ENCODE measurements at places on chromosomes 7 and 10. TPM values are rescaled to one million over a fixed set of nuclear protein-coding genes. Genes with fewer than 3 reads are reported as not detected.

DNA sequence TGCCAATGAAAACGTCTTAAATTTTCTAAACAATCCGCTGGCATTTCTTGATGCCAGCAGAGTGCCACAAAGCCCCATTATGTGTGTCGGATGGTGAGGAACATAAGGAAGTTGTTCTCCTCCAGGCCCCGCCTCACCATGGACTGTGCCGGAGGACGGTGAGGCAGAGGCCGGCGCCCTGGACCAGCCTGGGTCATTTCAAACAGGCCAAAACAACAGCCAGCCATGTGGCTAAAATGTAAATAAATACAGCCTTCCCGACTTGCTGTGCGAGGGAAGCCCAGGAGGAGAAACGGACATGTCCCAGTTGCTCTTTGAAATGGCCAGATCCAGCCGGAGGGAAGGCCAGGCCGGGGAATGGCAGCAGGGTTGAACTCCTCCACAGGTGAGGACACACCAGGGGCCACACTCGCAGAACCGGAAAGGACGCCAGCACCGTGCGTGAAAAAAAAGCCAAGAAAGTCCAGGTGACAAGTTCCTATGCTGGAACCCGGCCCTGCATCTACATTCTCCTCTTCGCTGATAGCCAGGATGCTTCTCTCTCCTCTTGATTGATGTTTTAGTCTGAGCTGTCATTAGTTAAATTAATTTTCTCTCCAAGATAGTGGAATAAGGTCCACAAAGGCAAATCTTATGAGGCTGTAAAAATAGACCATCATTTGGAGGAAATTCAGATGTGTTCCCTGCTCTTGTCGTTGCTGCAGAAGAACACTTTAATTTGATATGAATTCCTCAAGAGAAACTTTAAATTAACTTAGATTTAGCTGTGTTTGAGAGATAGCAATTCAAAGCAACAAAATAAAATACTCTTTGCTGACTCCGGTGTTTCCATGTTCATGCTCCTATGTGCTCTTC is 64.6 kb downstream of the EBF3 start:
- no peaks in the 10 kb centered on the region for H3K36me3 ChIP-seq
- no peak overlapping the region for H3K4me3 ChIP-seq
- no peak for DNase-seq
- 0 out of 2 replicates have a peak, but pooled peaks cover 6% of the 10 kb centered on the region for H3K27me3 ChIP-seq
- H3K4me1 ChIP-seq: peaks cover 34% of the 10 kb centered on the region

DNA sequence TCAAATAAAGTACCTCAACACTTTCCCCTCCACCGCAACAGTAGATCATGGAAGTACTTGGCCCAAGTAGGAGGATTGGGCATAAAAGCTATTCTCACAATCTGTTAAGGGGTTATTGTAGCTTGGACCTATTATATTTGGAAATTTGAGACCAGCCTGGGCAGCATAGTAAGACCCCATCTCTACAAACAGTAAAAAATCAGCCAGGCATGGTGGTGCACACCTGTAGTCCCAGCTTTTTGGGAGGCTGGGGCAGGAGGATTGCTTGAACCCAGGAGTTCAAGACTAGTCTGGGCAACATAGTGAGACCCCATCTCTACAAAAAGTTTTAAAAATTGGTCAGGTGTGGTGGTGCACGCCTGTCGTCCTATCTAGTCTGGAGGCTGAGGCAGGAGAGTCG is 13.2 kb downstream of the PRKRIP1 start:
- H3K27me3 ChIP-seq: no peaks in the 10 kb centered on the region
- no peak overlapping the region for H3K4me3 ChIP-seq
- H3K27ac ChIP-seq: no peak overlapping the region
- no peaks in the 10 kb centered on the region for H3K4me1 ChIP-seq

DNA sequence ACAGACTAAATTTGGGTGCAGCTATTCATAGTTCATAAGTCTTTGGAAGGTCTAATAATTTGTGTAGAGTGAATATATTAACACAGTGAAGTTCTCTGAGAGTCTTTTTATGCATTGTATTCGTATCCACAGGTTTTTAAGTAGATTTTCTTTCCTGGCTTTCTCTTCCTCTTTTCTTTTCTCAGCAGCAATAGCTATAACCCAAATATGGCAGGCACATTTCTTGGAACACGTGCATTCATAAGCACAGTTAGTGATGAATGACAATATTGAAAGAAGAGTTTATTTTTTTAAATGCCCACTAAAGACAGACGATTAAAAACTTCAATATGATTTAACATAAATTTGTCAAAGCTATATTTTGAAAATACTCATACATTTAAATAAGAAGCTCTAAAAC is 220.5 kb upstream of the MBL2 start:
- H3K27me3 ChIP-seq: no peaks in the 10 kb centered on the region
- DNase-seq: no peak
- H3K27ac ChIP-seq: no peak overlapping the region
- no peaks in the 10 kb centered on the region for H3K4me1 ChIP-seq

DNA sequence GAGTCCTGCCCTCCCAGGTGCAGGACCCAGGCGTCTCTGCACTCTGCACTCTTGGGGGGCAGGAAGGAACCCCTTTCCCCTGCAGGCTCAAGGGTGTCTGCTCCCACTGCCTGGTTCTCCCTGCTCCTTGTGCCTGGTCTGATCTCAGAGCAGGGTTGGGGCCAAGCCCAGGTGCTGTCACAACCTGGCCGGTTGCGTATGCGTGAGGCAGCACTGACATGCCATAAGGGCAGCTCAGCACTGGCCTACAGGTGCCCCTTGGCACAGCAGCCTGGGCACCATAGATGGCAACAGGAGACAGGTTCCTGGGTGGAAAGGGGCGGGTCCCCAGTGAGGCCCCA is 33.2 kb downstream of the DKK1 start:
- H3K27ac ChIP-seq: no peak overlapping the region
- H3K27me3 ChIP-seq: no peaks in the 10 kb centered on the region
- no peaks in the 10 kb centered on the region for H3K36me3 ChIP-seq
- DNase-seq: no peak
- H3K4me3 ChIP-seq: no peak overlapping the region

The GBX1 gene
- total RNA-seq: 1.8 TPM

The PARD3 gene
- total RNA-seq: 51.4 TPM

DNA sequence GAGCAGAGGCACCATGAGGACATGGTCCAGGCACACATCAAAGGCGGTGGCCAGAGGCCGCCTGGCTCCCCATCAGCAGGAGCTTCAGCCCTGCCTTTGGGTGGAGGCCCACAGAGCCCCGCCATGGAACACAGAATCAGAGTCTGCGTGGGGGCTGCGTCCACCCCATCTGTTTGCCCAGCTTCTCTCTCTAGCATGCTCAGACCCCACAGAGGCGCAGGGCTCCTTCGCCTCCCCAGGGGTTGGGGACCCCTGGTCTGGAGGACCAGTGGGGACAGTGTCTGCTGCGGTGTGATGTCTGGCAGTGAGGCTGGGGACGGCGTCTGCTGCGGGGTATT is 321.9 kb downstream of the PTPRN2 start:
- H3K36me3 ChIP-seq: peaks cover 7% of the 10 kb centered on the region
- H3K4me3 ChIP-seq: no peak overlapping the region
- no peaks in the 10 kb centered on the region for H3K4me1 ChIP-seq
- DNase-seq: no peak
- H3K27me3 ChIP-seq: no peaks in the 10 kb centered on the region

DNA sequence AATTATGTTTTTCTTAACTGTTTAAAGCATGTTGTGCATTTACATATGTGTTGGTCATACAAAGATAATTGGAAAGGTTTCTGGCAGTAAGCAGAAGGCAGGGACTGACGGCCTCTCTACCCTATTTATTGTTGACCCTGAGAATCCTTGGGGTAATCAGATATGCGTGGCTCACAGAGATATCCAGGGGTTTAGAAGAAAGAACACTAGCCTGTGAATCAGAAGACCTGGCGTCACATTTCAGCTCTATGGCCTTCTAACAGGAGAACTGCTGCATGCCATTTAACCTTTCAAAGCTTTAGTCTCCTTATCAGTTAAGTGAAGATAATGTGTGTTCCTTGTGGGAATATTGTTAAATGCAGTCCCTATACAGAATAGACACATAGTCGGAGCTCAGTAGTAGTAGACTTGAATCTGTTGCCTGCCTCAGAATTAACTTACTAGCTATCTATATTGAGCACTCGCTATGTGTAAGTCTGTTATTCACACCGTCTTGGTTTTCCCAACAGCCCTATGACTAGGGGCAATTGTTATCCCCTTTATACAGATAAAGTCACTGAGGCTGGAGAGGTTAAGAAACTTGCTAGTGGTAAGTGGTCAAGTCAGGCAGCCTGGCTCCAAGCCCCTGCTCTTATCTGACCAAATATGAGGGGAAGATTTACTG is 129.6 kb upstream of the ANKRD1 start:
- no peak overlapping the region for H3K4me3 ChIP-seq
- no peaks in the 10 kb centered on the region for H3K27me3 ChIP-seq
- no peaks in the 10 kb centered on the region for H3K36me3 ChIP-seq
- DNase-seq: peak; percentile 22

DNA sequence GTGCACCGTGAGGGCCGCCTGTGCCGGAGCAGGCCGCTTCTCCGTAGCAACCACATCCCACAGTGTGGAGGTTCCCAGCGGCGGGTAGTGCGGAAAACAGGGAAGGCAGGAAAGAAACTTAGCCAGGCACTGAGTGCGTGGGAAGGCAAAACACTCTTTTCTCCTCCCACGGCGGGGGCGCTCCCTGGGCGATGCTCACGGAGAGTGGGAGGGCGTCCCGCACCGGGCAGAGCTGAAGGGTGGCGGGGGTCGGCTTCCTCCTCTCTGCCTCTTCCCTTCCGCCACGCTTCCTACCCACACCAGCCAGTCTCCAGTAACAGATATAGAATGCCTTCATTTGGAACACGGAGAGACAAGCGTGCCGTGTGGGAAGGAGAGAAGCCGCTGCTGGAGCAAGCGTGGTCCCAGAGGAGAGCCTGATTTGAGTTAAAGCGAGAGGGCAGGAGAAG is 252.5 kb downstream of the PAXIP1 start:
- no peak for DNase-seq
- H3K4me1 ChIP-seq: no peaks in the 10 kb centered on the region
- no peaks in the 10 kb centered on the region for H3K27me3 ChIP-seq
- H3K27ac ChIP-seq: no peak overlapping the region
- no peaks in the 10 kb centered on the region for H3K36me3 ChIP-seq
- H3K4me3 ChIP-seq: no peak overlapping the region

- no peaks in the 10 kb centered on the region for H3K27me3 ChIP-seq
- H3K27ac ChIP-seq: peak overlapping the region; percentile 61
- no peaks in the 10 kb centered on the region for H3K36me3 ChIP-seq
- H3K4me3 ChIP-seq: peak overlapping the region; percentile 15
- peaks cover 31% of the 10 kb centered on the region for H3K4me1 ChIP-seq
- no peak for DNase-seq
Measured at GRCh38 chr7:78489476-78490240, 691.1 kb downstream of the PHTF2 start.

DNA sequence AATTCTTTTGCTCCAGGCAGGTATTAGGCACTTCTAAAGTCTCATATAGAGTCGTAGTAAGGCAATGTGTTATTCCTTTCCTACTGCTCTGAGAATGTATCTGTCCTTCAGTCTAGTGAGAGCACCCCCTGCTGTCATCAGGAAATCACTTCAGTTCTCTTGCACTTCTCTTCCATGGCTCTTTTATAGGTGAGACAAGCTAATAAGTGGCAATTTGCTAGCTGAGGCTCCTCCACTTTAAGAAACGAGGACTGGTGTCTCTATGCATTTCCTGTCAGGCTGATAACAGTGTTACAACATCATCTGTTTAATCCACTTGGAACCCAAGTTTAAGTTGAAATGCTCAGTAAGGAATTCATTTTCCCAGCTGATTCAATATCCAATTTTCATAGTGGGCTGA is 350.6 kb downstream of the TFEC start:
- H3K4me3 ChIP-seq: no peak overlapping the region
- H3K27ac ChIP-seq: no peak overlapping the region
- peaks cover 11% of the 10 kb centered on the region for H3K4me1 ChIP-seq
- no peaks in the 10 kb centered on the region for H3K36me3 ChIP-seq
- DNase-seq: peak; percentile 82
- H3K27me3 ChIP-seq: no peaks in the 10 kb centered on the region

The WIPF3 gene
- total RNA-seq: 5.9 TPM

The ACSM6 gene
- not detected for total RNA-seq

DNA sequence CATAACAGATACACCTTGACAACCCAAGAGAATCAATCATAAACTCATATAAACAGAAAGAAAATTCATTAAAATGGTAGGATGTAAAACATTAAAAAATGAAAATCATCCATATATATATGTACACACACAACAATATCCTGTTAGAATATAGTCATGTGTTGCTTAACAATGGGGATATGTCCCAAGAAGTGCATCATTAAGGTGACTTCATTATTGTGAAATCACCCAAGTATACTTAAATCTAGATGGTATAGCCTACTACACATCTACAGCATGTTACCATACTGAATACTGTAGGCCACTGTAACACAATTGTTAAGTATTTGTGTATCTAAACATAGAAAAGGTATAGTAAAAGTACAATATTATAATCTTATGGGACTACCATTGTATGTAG is 115.8 kb upstream of the TMEM168 start:
- H3K27ac ChIP-seq: no peak overlapping the region
- DNase-seq: no peak
- H3K27me3 ChIP-seq: no peaks in the 10 kb centered on the region
- peaks cover 12% of the 10 kb centered on the region for H3K4me1 ChIP-seq

DNA sequence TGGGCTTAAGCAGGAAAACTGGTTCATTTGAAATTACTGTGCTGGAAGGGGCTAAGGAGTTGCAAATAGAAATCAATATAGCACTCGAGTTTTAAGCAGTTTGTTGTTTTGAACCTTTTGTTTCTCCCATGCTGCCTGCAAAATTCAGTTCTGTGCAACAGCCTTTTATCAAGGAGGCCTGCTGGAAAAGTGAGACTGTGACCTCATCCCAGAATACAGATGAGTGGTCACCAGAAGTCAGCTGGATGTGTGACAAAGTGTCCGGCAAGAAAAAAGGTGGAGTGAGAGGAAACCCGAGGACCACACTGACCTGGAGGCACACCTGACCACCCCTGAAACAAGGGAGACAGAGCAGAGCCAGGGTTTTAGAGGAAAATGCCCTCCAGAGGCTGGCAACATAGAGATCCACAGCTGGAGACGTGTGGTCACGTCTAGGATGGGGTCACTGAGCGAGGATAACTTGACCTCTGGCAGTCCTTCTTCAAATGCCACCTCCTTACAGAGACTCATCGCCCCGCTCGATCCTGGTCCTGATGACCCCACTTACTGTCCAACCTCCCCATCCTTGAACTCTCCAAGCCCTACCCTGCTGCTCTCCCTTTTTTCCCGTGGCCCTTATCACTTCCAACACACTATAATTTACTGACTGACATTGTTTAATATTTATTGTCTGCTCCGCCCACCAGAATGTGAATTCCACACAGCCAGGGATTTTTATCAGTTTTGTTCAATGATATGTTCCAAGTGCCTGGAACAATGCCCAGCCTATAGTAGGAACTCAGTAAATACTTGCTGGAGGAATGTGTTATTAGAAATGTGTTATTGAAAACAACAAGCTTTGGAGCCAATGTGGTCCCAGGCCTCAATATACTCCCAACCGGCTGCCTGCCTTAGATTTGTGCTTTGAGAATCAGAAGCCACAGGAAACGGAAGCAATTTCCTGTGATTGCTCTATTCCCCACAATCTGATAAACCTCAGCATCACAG is 243.8 kb downstream of the GLI3 start:
- no peaks in the 10 kb centered on the region for H3K4me1 ChIP-seq
- no peak for DNase-seq
- no peaks in the 10 kb centered on the region for H3K36me3 ChIP-seq
- H3K27me3 ChIP-seq: no peaks in the 10 kb centered on the region

The ANXA11 gene
- 38.9 TPM for total RNA-seq

- 0 out of 2 replicates have a peak, but pooled peaks cover 4% of the 10 kb centered on the region for H3K4me1 ChIP-seq
- no peaks in the 10 kb centered on the region for H3K27me3 ChIP-seq
- H3K27ac ChIP-seq: no peak overlapping the region
- no peak overlapping the region for H3K4me3 ChIP-seq
Measured at GRCh38 chr7:142689439-142690120, 59.7 kb upstream of the PRSS1 start.

The OR6B1 gene
- total RNA-seq: not detected

The HOGA1 gene
- not detected for total RNA-seq
